ENCODE measurements at places on chromosomes 7 and 10.

DNA sequence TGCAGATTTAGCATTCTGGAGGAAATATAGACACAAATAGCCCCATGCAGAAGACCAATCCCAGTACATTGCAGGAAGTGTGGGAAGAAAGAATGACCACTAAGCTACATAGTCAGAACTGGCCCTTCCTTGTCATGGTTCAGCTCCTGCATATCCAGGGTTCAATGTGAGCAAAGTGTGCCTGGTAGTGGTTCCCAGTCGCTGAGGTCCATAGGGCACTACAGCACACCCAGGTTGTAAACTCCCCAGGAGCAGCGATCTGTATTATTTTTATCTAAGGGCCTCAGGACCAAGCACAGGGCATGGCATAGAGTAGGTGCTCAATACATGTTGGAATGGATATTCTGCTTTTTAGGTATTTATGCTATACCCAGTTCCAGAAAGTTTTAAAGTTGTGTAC lies 114.4 kb downstream of the RTKN2 start:
- DNase-seq = no peak

DNA sequence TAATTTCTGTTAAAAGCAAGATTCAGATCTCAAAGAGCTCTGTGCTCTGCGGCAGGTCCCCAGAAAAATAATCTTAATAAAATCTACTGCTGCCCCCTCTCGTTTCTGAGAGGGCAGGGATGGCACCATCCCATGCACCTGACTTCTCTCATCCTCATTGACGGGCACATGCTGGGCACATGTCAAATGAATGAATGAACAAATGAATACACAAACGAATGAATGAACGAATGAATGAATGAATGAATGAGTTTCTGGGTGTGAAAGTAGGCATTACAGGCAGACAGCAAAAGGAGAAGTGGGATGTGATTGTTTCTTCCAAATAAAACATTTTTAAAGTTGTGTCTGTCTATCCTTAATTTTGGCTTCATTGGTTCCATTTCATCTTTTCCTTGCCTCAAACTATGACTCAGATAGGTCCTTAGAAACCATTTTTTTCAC lies 398.1 kb upstream of the PRKCQ start:
- no peak for DNase-seq

GRCh38 chr10:121974535-121975294 lies at the start of gene NSMCE4A:
Gene NSMCE4A, minus strand, starts transcription at chr10:121975217. Its CDS starts 52 bp downstream, at chr10:121975165.
- peak; percentile 96 for DNase-seq

DNA sequence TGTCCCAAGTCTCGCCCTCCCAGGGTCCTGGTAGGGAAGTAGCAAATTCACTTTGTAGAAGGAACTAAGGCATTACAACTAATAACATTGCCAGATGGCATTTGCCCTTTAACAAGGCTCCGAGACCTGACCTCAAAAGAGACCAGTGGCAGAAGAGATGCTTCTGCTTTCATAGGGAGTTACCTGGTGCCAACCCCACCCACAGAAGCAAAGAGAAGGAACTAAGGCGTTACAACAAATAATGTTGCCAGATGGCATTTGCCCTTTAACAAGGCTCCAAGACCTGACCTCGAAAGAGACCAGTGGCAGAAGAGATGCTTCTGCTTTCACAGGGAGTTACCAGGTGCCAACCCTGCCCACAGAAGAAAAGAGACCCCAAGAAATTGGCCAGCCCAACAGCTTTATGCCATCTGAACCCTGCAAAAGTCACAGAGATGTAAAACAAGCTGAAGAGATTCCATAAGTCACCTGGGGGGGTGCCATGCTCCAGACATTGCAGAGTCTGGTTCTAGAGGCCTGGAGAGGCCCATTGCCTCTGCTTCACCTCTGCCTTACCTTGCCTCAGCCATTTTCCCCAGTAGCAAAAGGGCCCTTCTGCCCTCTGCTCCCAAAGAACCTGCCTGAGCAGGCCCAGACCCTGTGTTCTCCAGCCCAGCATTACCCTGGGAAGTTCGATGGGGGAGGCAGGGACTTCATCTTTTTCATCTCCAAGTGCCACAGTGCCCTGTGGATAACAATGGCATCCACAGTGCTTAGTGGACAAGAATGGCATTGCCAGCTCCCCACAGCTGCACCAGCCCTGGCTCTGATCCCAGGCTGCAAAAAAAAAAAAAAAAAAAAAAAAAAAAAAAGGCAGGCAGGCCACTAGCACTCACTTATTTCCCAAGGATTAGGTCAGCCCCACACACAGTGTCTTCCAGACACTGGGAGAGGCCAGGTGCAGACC lies 179.5 kb upstream of the PLXNA4 start:
- no peak for DNase-seq

GRCh38 chr7:3520206-3520605 lies 219.2 kb downstream of the SDK1 start:
- DNase-seq = no peak

Data from right kidney (tissue), 9 donors.